ENCODE measurements at places on chromosomes 11 and 22.

- no peak for DNase-seq
These were observed 1.9 kb downstream of the LGALS2 start for GRCh38 chr22:37578002-37578401.

DNA sequence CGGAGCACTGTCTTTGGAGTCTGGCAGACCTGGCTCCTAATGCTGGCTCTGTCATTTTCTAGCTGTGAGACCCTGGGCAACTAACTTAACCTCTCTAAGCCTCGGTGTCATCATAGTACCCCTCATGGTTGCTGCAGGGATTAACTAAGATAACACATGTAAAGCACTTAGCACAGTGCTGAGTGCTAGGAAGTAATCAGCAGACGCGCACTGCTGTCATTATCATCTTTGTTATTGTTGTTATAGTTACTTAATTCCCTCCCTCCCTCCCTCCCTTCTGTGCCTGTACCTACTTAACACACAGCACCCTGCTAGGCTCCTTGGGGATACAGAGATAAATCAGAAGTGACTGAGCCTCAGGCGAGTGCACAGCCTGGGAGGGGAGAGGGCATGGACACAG, 104.7 kb upstream of the PITPNB start:
- DNase-seq: no peak

DNA sequence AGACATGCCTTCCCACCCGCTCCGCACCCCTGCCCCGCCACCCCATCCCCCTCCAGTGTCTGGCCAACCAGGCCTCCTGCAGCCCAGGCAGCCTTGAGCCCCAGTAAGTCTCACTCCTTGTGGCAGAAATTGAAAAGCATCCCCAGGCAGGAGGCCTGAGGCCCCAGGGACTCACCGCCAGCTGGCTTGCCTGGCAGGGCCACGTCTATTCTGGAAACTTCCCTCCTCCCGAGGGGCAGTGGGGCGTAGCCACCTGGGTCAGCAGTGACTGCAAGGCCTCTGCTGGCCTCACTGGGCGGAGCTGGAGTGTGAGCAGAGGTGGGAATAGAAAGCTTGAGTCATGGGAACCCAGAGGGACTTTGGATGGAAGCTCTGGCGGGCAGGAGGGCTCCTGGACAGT, 26.3 kb downstream of the ANO1 start:
- no peak for DNase-seq

- DNase-seq: no peak
These were observed 71.7 kb downstream of the DBX1 start for GRCh38 chr11:20088397-20089225.

GRCh38 chr11:17132654-17133053, 55.2 kb upstream of the RPS13 start:
- no peak for DNase-seq

DNA sequence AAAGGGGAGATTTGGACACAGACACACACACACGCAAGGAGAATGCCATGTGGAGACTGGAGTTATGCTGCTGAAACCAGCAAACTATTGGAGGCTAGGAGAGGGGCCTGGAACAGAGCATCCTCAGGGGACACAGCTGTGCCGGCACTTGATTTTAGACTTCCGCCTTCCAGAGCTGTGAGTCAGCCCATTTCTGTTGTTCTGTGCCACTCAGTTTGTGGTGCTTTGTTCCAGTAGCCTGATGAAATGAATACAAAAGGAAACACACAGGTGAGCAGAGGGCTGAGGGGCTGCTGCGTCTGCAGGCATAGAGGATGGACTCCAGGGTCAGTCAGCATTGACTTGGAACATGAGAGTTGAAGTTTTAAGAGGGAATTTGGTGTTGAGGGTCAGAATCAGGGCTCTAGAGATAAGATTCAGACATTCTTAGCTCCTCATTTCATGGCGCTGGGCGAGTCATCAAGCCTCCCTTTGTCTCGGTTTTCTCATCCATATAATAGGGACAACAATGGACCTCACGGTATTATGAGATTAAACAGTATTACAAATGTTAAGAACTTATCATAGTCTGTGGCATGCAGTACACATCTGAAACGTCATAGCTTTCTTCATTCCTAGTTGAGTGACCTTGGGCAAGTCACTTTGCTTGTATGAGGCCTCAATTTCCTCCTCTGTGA, 191.0 kb downstream of the MIAT start:
- DNase-seq: no peak

DNA sequence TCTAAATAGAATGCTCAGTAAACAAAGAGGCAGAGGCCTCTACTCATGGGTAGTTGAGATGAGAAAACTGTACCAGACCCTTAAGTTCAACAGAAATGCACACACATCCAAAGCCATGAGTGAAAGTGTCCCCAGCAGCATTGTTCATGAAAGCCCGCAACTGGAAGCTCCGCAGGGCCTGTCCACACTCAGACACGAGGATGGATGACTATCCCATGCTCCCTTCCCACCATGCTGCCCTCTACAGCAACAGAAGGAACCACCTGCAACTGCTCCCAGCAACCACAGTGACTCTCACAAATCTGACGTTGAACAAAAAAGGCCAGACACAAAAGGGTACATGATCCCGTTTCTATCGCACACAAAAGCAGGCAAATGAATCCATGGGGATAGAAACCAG, 76.9 kb upstream of the ANO1 start:
- DNase-seq: no peak

DNA sequence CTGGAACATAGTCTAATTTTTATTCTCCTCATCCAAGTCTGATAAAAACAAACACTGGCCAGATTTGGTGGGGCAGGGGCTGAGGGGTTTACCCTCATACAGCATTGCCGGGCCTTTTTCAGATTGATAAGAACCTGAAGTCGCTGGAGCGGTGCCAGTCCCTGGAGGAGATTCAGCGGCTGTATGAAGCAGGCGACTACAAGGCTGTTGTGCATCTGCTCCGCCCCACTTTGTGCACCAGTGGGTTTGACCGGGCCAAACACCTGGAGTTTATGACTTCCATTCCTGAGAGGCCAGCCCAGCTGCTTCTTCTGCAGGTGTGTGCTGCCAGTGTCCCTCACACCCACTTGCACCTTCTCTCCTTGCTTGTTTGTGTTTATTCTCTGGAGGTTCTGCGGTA, 55.8 kb downstream of the CABIN1 start:
- DNase-seq: no peak
